Effector memory CD4-positive, alpha-beta T cell (primary cell): ENCODE measurements at places on chromosomes 16 and 17.
A peak's percentile ranks its signal among the peaks of the same experiment; 100 is the strongest.

- DNase-seq: no peak
These were observed 2.7 kb upstream of the TANC2 start for GRCh38 chr17:62963296-62963695.

GRCh38 chr16:24348545-24349290 is 92.6 kb downstream of the CACNG3 start:
- no peak for DNase-seq

GRCh38 chr16:31456988-31457360 is 2.3 kb upstream of the ARMC5 start:
- no peak for DNase-seq

- peak; percentile 62 for DNase-seq
These were observed 1.1 kb downstream of the MT2A start for GRCh38 chr16:56609463-56609921.
